Effector CD4-positive, alpha-beta T cell (primary cell): ENCODE measurements at places on chromosomes 13 and 19.
A peak's percentile ranks its signal among the peaks of the same experiment; 100 is the strongest.

GRCh38 chr13:66415444-66415843, 814.7 kb downstream of the PCDH9 start:
- no peak for DNase-seq

DNA sequence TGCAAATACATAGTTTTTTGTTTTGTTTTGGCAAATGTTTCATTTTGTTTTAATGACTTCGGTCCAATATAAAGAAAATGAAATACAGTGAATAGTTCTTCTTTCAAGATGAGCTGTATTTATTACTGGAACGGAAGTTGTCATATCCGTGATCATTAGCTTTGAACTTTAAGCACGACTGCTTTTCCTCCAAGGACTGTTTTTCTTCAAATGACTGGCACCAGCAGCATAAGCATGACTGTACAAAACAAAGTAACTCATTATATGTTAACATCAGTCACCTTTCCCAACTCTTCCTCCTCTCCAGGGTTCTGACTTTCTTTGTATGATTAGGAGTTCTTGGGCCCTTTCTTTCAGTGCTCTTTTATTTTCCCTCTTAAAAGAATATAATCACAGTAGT, 20.5 kb downstream of the EDNRB start:
- DNase-seq = no peak

- no peak for DNase-seq
Observed at GRCh38 chr13:110340812-110341444, 33.8 kb downstream of the COL4A2 start.

- DNase-seq = no peak
Observed at GRCh38 chr19:50632151-50632835, 7.4 kb downstream of the SYT3 start.

DNA sequence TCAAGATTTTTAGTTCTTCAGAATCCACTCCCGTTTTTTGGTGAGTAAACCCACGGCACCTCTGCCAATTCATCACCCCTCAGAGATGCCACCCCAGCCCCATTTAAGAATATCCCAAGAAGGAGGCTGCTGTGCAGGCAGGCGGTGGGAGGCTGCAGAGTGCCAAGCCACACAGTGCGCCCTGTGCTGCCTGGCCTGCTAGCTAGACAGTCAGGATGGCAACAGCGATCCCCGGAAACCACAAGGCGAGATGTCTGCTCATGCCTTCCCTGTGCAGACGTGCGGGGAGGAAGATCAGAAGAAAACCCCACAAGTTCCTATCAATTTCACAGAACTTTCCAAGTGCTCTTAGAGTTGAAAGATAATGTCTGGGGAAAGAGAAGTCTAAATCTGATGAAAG, 64.8 kb upstream of the GPR183 start:
- DNase-seq = peak; percentile 65

DNA sequence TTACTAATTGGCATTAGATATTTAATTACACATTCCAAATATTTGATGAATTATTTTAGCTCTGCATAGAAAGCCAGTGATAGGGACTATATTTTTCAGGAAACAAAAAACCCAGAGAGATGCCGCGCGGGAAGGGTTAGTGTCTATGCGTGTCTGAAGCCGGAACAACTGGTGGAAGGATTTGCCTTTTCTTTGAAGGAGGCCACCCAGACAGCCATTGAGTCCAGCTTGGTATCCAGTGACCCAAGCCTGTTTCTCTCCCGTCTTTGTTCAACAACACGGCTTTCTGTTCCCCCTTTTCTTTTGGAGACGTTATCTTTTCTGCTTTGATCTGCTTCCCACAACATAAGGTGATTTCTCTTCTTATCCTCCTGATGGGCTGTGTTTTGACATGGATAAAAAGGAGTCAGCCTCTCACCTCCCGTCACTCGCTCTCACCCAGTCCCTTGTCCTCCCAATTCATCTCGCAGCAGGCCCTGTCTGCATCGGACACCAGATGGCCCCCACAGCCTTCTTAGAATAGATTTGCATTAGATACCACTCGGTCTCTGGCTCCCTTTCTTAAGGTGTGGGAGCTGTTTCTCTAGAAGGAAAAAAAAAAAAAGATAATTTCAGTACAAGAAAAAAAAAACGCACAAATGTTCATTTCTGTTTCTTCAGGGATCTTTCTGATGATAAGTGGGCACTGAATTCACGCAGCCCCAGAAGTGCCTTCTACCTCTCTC, 361.8 kb downstream of the ZNF536 start:
- DNase-seq = no peak

- no peak for DNase-seq
Observed at GRCh38 chr13:108963276-108963810, 333.9 kb downstream of the MYO16 start.

GRCh38 chr13:50127726-50128291, 112.6 kb downstream of the KCNRG start:
- no peak for DNase-seq

- no peak for DNase-seq
Observed at GRCh38 chr13:88014527-88014926, 343.4 kb downstream of the SLITRK5 start.

DNA sequence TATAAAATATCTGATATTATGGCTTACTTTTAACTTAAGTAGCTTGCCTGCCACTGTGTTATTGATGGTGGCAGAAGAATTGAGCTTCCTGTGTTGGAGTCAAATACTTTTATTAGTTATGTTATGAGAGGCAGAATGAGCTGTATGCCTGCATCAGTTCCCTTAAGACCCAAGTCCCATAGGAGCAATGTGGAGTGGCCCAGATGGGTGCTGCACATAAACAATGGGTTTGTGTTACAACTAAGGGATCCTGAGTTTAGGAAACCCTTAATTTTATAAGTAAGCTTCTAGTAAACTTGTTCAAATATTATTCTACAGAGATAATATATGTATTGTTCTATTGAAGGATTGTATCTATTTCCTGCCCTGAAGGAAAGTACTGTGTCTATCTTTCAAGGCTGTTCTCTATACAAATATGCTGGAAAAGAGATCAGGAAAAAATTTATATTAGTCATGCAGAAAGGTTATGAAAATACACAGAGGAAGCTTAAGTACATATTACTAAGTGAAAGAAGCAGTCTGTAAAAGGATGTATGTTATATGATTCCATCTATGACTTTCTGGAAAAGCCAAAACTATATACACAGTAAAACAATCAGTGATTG, 2018.0 kb upstream of the PCDH20 start:
- no peak for DNase-seq

DNA sequence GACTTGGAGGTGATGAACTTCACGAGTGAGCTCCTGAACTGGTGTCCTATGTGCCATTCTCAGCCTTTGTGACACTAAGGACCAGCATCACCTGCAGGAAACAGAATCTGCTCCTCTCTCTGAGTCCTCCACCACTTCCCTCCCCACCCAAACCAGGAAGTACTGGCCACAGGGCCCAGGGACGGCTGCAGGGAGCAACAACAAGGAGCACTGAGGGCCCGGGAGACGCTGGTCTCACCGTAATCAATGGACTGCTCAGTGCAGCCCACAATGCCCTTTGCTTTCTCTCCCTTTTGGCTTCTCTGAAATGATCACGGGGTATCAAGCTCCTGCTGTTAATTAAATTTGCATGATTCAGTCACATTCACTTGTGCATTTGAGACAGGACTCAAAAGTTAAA, 18.6 kb downstream of the PEPD start:
- no peak for DNase-seq

GRCh38 chr13:101146101-101146898, 270.0 kb downstream of the NALCN start:
- DNase-seq = no peak

DNA sequence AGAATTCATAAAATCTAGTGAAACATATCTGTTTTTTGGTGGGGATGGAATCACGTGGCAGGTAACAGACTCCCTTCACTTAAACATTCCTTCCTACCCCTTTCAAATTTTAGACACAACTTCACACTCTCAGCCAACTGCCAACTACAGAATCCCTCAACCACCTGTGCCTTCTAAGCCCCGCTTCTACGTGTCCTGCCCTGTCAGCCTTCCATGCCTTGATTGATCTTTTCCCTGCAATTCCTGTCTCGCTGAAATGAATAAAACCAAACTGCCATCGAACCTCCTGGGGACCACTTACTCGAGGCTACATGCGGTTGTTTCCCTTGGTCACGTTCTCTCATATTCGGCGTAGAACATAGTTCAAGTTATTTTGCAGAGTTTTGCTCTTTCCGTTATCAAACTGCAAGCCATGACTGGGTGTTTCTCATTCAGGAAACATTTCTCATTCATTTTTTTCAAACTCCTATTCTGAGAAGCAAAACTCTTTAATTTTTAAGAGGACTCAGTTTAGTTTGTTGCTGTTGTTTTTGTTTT, 1.1 kb downstream of the ZNF625 start:
- no peak for DNase-seq

GRCh38 chr19:1749373-1750342, 3.6 kb upstream of the ONECUT3 start:
- no peak for DNase-seq

- no peak for DNase-seq
Observed at GRCh38 chr19:50833117-50833801, at the start of gene KLK15. Gene KLK15 (minus strand): TSS chr19:50833574. CDS start chr19:50831492, 2,082 bp downstream.

DNA sequence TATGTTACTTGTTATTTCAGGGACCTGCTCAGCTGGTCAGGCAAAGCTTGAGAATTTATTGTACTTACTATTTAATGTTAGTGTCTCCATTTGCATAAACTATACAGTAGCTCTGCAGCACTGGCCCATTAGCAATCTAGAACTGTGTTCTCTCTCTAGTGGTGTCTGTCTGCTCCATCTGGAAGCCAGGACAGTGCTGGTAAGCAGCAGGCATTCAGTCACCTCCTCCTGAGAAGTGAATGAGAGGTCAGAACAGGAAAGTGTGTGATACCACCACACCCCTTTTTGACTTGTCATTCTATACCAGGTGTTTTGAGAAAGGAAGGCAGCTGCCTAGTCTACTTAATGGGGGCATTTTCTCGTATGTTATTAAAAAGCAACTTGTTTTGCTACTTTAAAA, 3.9 kb downstream of the COG3 start:
- no peak for DNase-seq

GRCh38 chr19:39363901-39364457, 21.8 kb downstream of the SAMD4B start:
- no peak for DNase-seq

- DNase-seq = no peak
Observed at GRCh38 chr13:101972191-101972590, 429.7 kb downstream of the FGF14 start.

- no peak for DNase-seq
Observed at GRCh38 chr13:34124666-34125306, 306.8 kb downstream of the RFC3 start.

GRCh38 chr19:3970313-3970807, 539 bp downstream of the DAPK3 start:
- DNase-seq = no peak

DNA sequence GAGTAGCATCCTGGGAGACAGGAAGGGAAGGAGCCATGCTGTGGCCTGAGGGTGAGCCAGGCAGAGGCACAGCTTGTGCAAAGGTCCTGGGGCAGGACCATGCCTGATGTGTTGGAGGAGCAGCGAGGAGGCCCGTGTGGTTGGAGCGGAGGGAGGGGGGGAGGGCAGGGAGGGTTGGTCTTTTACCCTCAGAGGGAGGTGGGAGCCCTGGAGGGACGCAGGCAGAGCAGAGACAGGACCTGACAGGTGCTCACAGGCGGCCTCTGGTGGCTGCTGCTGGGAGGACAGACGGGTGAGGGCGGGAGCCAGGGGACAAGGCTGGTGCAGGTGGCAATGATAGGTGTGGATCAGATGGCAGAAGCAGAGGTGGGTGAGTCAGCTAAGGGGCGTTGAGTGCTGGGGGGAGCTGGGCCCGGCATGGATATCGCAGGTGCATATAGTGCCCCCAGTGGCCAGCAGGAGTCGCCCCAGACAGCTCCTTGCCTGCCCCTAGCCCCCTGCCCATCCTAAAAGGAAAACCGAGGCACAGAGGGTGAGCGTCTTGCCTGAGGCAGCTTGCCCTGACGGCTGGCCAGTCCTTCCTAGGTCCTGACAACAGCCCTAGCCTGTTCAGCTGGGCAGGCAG, 9.8 kb upstream of the GNA15 start:
- peak; percentile 69 for DNase-seq

DNA sequence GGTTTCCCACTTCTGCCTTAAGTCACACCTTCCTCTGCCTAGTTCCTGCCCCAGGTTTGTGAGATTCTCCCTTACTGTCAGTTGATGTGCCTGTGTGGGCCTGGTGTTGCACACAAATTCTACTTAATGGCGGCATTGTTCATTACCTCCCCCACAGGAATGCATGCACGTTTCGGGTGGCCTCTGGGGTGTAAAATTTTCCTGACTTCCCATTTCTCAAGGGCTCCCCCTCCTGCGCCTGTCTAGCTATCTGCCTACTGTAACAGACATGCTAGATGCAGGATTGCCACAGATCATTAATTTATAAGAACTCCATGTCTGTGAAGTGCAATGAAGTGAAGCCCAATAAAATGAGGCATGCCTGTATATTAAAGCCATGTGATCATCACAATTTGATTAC, 1466.3 kb downstream of the PCDH9 start:
- no peak for DNase-seq

DNA sequence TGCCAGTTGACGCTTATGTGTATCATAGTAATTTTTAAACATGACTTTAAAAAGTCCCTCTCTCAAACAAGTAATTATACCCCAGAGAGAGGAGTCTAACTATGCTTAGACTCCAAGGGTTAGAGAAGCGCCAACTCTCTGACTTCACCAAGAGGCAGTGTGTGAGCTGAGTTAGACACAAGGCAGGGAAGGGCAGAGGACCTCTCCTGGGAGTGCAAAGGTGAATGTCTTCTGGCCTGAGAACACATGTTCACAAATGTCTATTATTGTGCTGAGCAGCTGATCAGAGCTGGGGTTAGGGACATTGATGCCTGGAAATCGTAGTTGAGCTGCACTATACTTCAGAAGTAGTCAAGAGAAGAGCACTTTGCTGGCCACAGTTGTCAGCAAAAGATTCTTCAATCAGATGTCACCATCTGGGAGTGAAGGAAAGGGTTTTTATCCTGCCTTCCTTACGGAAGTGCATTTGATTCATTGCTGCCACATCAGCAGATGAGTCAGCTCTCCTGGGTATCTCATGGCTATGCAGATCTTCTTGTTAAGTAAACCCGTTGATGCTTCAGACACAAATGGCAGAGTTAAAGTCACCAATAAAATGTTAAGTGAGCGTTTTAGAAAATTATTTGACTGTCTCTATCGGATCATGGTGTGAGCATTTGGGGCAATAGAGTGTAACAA, 283.2 kb upstream of the ARGLU1 start:
- DNase-seq = no peak

- DNase-seq = no peak
Observed at GRCh38 chr13:94860981-94861407, 148.6 kb upstream of the SOX21 start.

- DNase-seq = no peak
Observed at GRCh38 chr19:33812388-33813330, 16.0 kb downstream of the KCTD15 start.
